ENCODE measurements at places on chromosomes 3 and 15.

GRCh38 chr3:29241855-29242254, 39.0 kb upstream of the RBMS3 start:
- DNase-seq: no peak

GRCh38 chr3:7977245-7978086, 524.2 kb upstream of the LMCD1 start:
- no peak for DNase-seq

DNA sequence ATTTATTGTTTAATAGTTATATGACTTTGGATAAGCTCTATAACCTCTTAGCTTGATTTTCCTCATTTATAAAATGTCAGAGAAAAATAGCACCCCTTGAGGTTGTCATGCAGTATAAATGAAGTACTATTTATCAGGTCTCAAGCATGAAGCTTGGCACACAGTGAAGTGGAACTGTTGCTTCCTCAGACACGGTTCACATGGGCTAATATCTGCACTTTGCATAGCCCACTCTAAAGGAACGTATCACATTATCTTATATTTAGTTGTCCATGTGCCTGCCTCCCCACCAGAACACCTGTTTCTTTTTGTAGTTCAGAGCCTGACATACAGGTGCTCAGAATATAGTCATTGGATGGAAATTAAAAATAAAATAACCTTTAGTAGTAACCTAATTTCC, 273.7 kb downstream of the SOX2 start:
- DNase-seq: no peak

DNA sequence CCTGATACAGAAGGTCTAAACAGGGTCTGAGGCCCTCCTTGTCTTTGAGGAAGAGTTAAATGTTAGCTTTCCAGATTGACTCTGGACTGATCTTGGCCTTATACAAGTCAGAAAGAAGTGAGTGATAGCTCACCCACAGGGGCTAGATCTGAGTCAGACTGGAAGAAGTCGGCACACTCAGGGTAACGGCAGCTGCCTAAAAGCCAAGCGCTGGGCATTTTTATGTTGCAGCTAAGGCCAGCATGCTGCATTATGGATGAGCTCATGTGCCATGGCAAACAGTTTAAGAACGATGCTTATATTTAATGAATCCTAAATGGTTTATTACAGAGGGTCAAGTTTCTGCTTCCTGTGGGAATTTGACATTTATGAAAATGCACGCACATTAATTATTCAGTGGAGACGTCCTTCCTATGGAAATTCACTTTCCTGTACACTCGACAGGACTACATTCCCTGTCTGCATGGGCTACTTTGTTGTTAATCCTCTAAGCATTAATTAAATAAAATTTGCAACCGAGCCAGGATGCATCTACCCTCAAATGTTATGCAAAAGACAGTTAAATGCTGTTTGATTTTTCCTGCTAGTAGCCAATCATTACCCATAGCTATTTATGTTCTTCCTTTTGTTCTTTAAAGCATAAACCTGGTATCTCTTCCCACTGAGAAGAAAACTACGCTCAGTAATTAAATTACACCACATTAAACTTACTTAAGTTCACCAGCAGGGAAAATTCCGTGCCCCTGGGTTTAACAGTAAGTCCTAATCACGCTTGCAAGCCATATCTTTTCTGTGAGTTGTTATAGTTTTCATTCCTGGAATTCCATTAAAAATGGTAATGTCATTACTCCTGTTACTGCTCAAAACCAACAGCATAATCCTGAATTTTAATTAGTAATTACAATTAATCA, 762.7 kb upstream of the CFAP20DC start:
- no peak for DNase-seq

- DNase-seq: no peak
These were observed 26.2 kb downstream of the PSTPIP1 start for GRCh38 chr15:77021088-77021481.

GRCh38 chr3:112448939-112449338, 50.3 kb downstream of the BTLA start:
- no peak for DNase-seq

DNA sequence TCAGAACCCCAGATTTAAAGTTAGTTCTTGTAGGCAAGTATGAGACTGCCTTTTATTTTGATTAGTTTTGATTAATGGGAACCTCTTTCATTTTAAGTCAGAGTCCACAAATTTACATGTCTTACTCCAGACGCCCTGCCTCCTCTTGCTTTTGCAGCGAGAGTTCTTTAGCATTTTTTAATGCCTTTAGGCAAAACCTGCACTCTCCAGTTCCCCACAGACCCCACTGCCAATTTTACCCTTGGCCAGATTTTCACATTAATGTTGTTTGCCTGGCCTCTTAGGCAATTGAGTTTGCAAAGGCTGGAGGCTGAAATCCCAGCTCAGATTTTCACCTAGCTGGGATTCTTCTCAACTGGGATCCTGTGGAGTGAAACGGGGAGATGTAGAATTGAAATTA, 85.8 kb downstream of the GAP43 start:
- no peak for DNase-seq

DNA sequence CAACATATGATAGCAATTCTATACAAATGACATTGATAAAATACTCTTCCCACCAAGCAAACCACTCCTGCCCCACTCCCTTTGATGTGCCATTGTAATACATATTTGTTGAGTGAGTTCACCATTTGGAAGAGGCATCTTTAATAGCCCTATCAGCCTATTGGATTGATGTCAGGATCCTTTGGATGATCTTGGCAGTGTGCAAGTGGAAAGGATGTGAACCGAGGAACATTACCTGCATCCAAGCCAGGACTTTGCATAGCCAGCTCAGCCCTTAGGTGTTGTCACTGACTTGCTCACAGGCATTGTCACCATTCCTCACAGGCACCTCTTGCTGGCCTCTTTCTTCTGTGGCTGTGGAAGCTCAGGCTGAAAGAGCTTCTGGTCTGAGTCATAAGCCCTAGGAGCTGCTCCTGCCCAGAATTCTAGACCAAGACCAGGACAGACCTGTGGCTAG, 16.5 kb upstream of the TIMP4 start:
- no peak for DNase-seq

DNA sequence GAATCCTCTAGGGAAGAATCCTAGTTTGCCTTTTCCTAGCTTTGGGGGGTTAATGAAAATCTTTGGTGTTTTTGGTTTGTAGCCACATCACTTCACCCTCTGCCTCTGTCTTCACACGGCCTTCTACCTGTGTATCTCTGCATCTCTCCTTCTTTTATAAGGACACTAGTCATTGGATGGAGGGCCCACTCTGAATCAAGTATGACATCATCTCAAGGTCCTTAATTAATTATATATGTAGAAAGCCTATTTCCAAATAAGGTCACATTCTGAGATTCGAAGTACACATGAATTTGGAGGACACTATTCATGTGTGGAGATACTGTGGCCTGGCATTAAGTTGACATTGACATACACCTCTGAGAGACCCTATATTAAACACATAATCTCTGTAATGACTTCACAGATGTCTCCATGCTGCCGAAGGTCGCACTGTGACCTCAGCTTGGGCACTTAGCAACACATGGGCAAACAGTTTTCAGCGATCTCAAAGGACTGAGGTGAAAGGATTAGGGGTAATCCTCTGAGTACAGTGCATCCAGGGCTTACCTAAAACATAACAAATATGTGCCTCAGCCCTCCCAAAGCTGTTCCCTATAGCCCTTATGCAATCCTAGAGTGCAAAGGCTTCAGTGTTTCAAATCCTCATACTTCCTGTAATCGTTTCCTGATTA, 446.0 kb downstream of the FGF12 start:
- DNase-seq: no peak

DNA sequence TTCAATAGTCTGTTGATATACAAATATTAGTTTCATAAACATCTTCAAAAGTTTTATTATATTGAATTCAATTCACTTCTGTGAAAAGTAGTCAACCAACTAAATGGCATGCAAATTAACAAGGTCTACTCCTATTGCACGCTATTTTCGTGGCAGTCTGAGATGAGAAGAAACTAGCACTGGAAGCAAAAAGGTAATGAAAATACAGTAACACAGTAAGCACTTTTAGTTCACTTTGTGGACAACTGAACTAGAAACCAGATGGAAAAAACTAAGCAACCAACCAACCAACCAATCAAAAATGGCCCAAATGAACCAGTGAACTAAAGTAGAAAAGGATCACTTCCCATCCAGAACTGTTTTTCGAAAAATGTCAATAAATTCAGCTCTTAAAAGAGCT, 55.7 kb upstream of the ACTC1 start:
- DNase-seq: no peak

GRCh38 chr3:116413319-116413718, 32.0 kb downstream of the LSAMP start:
- DNase-seq: no peak

- no peak for DNase-seq
These were observed 246.1 kb downstream of the ZIC1 start for GRCh38 chr3:147655236-147655635.

DNA sequence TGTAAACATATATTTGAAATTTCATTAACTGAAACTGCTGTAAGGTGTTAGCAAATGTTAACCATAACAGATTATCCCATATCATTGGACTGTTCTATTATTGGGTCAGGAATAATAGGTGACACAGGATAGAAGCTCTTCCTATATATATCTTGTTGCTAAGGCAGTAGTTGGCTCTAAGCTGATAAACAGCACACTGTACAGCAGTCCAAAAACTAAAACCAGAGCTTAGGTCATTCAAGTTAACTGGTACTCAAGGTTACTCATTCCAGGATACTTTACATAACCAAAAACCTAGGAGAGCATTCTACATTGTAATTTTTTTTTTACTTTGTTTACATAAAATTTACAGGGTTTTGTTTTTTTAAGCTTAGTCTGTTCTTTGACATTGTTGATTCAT, 8.9 kb downstream of the DNAJC19 start:
- no peak for DNase-seq

DNA sequence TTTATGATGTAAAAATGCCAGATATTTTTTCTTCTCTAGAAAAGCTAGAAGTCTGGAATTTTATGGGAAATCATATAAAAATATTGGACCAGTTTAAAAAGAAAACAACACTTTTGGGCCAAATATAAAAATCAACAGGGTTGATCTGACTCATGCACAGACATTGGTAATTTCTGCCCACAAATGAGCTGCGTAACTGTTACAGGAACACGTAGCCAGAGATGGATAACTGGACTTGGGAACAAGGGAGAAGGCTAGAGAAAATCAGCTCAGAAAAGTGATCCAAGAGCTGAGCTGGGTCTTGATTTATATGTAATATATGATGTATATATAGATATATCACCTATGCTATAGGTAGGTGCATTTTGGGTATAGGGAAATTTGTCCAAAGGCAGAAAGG, 36.8 kb upstream of the NAALADL2 start:
- no peak for DNase-seq

DNA sequence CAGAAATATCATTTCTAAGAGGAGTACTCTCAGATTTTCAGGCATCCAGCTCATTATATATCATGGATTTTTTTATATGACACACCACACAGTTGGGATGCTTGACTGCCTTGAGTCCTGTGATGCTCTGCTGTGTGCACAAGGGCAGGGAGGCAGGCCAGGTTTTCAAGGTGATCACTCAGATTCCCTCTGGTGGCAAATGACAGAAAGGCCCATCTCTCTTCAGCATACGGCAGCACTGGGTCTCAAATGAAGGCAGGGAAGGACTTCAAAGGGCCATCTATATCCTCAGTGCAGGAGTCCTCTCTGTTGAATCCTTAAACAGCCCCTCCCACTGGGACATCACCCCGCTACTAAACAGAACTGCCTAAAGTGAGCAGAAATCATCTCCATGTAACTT, 54.8 kb upstream of the MYO5C start:
- DNase-seq: no peak

DNA sequence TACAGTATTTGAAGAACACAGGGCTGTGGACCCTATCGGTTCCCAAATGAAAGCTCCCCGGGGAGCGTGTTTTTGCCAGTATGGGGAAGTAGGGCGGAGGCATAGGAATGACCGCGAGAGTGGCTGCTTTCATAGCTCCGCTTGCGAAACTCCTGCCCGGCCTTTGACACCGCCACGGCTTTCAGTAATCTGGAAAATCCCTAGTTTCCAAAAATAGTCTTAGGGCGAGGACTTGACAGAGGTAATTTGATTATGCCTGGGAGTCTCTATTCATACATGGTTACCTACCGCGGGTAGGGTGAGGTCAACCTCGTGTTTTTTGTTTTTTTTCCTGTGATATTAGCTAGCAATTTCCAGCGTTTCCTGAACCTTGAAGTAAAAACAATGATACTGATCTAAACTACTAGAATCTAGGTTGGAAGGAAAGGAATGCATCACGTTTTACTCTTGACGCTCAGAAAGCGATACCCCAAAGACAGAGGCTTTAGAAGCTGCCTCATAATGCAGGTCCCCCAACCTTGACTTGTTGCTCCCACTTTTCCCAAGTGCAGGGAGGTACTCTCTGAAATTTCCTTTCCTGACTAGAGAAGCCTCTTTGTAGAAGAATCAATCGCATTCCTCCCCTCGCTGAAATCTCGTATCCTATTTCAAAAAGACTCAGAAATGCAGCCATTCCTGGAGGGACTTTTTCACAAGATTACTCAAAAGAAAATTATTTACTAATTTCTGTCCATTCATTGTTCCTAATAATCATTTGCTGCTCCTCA, 894 bp upstream of the CCNL1 start:
- DNase-seq: peak; percentile 43

- no peak for DNase-seq
These were observed 68.5 kb upstream of the PTX3 start for GRCh38 chr3:157368171-157368570.

DNA sequence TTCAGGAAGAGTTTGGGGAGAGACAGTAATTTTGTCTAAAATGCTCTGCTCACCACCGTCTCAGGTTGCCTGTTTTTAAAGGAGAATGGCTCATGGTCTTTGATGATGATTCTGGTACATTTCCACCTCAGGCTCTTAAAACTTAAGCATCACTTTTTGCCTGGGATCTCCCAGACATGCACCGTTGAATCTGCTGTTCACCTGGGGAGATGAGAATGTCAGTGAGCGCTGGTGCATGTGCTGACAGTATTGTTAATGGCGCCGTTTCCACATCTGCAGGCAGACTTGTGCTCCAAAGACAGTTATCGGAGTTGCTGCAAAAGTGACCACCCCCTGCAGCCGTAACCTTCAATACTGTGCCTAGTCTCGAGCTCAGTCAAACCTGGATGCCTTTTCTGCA, 219.0 kb upstream of the TPM1 start:
- no peak for DNase-seq

DNA sequence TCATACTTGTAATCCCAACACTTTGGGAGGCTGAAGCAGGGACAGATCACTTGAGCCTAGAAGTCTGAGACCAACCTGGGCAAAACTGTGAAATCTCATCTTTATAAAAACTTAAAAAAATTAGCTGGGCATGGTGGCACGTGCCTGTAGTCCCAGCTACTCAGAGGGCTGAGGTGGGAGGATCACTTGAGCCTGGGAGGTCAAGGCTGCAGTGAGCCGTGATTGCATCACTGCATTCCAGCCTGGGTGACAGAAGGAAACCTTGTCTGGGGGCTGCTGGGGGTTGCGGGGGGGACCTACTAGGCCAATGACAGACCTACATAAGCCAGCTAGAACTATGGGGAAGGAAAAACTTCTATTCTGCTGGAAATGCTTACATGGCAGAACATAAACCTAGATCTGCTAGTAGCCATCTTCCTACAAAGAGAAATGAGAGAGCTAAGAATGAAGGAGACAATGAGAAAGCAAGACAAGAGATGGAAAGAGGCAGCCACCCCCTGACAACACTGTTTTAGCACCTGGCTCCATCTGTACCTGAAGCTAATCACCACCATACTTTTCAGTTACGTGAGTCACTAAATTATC, 23.9 kb downstream of the FOXP1 start:
- no peak for DNase-seq

GRCh38 chr3:152380043-152380442, 111.3 kb downstream of the MBNL1 start:
- DNase-seq: no peak

GRCh38 chr3:188367678-188368077, 213.7 kb downstream of the LPP start:
- DNase-seq: no peak

- DNase-seq: no peak
These were observed 19.6 kb upstream of the DGKG start for GRCh38 chr3:186381424-186382216.

Data from DMS79 (cell line).